ENCODE measurements at places on chromosomes 2 and 18.

DNA sequence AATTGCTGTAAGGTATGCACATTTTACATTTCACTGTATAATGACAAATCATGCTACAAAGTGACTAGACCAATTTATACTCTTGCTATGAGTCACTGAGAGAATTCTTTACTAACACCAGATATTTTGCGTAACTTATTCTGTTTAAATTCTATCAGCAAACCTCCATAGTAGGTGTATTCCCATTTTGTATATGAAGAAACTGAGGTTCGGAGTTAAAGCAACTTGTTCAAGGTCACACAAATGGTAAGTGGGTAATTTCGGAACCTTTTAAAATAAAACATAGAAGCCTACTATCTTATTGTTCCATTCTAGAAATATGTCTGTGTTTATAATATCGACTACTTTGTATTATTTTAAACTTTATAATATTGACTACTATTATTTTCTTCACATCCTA lies 15.9 kb upstream of the CPS1 start:
- DNase-seq = no peak

DNA sequence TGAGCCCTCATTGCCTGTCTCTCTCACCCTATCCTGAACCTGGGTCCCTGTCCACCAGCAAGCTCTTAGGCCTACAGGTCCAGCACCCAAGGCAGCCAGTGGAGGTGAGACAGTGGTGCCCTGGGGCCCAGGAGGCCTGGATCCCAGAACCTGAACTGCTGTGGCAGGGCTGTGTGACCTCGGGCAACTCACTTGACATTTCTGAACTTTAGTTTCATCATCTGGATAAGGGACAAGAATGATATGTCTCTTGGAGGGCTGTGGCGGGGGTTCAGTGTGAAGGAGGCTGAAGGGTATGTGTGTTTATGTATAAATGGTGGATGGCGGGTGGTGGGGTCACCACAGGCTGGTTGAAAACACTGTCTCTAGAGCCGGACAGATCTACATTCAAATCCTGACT lies 10.9 kb downstream of the CIB4 start:
- DNase-seq = no peak

DNA sequence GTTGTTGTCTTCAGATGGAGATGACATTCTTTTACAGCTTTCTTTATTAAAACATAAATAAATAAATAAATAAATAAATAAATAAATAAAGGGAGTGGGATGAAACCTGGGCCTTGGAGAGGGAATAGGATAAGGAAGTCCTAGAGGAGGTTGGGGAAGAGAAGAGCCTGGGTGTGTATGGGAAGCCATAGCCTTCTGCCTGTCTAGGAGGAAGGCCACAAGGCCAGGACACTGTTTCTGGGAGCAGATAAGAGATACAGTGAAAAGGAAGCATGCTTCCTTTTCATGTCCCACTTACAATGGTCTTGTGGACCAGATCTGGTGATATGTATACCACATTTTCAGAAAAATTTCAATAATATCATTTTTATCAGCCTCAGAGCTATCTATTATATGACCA lies 6.1 kb upstream of the TDRD15 start:
- DNase-seq = no peak

- DNase-seq = no peak
Observed at GRCh38 chr2:9001778-9002177, 1.7 kb downstream of the MBOAT2 start.

DNA sequence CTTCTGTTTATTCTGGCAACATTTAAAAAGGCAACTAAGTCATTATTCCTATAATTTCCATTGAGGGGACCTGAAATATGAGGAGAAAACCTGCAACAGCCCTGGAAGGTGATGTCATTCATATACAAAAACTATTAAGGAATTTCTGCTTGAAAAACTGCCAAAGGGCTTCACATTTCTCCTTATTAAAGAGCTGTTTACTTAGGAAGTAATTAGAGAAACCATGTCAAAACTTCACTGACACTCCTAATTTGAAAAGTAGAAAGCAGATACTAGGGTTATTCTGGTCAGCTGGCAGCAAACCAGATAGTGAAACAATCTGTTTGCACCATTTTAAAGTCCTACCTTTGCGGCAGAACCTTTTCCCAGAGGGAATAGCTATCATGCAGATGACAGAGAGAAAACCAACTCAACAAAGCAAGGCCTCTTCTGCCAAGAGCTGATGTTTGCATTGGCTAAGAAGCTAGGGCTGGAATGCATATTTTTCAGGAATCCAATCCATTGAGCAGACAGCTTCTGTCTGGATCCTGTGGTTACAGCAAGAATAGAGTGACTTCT lies 592.2 kb upstream of the SYT4 start:
- no peak for DNase-seq

- no peak for DNase-seq
Observed at GRCh38 chr2:20424300-20425290, 22.3 kb upstream of the RHOB start.

- peak; percentile 67 for DNase-seq
Observed at GRCh38 chr2:240956171-240956934, 42.1 kb upstream of the SNED1 start.

GRCh38 chr18:23521907-23522306 lies 18.6 kb downstream of the RMC1 start:
- DNase-seq = no peak

DNA sequence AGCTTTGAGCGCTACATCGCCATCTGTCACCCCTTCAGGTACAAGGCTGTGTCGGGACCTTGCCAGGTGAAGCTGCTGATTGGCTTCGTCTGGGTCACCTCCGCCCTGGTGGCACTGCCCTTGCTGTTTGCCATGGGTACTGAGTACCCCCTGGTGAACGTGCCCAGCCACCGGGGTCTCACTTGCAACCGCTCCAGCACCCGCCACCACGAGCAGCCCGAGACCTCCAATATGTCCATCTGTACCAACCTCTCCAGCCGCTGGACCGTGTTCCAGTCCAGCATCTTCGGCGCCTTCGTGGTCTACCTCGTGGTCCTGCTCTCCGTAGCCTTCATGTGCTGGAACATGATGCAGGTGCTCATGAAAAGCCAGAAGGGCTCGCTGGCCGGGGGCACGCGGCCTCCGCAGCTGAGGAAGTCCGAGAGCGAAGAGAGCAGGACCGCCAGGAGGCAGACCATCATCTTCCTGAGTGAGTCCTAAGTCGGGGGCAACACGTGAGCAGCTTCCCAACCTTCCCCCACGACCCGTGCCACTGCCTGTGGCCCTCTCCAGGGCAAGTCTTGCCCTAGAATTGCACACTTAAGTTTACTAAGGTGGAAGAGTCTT lies 928 bp downstream of the GPR39 start:
- DNase-seq = no peak

- DNase-seq = peak; percentile 87
Observed at GRCh38 chr2:68319398-68320117, at the start of gene CNRIP1. Gene CNRIP1, minus strand, starts transcription at chr2:68319949. Its CDS starts 549 bp downstream, at chr2:68319400.

DNA sequence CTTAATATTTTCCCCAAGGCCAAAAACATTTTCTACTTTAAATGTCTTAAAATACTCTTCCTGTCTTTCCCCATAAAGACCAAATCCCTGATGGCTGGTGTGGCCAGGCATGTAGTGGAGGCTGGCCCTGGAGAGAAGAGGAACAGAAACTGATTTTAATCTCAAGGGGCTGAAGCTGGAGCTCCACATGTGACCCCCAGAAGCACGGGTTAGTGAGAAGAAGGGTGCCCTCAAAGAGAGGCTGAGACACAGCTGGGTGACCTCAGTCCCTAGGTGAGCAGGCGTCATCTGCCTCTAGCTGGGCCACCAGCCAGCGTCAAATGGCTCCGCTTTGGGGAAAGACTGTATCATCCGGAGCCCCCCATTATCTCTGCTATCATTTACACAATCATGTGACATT lies 19.3 kb upstream of the TMEM18 start:
- DNase-seq = no peak

GRCh38 chr2:176159663-176160250 lies 2.6 kb downstream of the HOXD3 start:
- no peak for DNase-seq

GRCh38 chr2:193267496-193268002 lies 1072.8 kb upstream of the TMEFF2 start:
- DNase-seq = no peak

GRCh38 chr2:112257575-112257974 lies 2.7 kb upstream of the ZC3H8 start:
- DNase-seq = no peak

DNA sequence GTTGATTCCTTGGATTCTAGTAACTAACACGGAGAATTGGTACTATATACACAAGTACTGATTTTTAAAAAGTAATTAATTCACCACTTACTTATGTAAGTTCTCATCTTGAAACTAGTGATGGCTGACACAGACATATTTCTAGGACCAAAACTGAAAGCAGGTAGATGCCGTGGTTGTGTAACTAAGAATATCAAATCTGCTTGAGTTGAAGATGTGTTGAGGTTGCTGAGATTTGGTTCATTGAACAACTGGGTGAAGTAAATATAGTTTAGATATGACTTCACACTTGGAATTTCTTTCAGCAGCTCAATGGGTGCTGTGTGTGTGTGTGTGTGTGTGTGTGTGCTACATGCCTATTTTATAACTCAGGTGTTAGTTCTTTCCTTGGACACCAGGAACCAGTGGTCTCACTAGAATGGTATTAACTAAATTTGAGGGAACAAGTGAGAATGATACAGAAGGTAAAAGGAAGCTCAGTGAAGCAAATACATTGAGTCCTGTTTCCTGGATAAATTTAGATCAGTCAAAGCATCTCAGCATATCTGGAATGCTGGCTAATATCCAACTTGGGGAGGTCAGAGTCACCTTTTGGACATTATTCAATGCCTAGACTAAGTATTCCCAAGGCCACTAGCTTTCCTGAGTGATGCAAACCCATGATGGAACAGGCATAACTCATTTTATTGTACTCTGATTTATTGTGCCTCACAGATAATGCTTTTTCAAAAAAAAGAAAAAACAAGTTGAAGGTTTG lies 110.7 kb upstream of the ZEB2 start:
- no peak for DNase-seq

DNA sequence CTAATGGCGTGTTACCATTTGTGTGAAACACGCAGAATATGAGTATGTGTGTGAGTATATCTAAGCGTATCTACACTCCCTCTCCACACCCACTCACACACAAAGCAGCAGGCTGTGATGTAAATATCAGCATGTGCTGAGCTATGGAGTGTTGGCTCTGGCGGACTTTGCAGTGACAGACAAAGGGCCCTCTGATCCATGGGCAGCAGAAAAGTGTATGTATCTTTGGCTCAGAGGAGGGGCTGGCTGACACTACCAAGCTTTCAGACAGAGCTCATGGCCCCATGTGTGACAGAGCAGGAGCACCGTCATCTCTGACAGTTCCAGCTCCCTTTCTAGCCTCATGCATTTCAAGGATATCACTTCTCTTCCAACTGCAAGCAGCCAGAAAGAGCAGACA lies 57.2 kb upstream of the ASB18 start:
- DNase-seq = no peak

DNA sequence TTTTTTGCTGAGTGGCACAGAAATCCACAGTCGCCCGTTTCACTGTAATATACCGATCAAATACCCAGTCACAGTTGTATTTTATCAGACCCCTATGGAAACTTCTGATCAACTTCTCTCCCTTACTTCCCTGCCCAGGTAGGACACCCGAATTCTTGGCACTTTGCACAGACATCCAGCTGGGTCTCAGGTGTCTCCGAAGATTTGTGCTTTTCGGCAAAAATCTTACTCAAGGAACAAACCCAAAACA lies 596 bp downstream of the MREG start:
- no peak for DNase-seq

GRCh38 chr2:152386266-152386665 lies 51.3 kb downstream of the FMNL2 start:
- DNase-seq = no peak

DNA sequence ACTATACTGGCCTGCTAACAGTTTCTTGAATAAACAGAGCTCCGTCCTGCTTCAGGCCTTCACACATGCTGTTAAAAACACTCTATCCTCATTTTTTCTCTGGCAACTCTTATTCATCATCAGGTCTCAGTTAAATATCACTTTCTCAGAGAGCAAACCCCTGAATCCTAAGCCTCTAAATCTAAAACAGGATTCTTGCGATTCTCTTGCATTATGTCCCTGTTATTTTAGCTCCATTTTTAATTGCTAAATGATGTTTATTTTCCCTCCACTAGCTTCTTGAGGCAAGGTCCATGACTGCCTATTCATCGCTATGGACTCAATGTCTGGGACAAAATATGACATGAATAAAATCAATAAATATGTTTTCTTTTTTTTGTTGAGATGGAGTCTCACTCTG lies 190.7 kb upstream of the SMAD7 start:
- no peak for DNase-seq

GRCh38 chr2:198968545-198968944 lies 489.2 kb downstream of the SATB2 start:
- DNase-seq = no peak

DNA sequence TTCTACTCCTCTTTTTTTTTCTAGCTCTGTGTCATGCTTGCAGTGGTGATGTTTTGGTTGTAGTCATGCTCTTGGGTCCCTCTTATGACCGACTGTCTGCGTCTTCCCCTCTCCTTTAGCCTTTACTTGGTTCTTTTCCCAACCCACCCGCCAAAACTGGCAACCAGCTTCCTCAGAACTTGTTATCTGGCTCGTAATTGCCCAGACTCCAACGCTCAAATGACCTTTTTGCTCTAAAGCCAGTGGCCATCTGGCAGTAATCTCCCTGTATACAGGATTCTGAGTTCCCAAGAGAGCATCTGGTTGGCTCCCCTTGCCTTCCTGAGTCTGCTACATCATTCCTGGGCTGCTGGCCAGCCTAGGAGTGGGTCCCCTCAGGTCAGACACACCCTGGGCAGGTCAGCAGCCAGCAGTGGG lies 147.2 kb downstream of the MGAT5 start:
- peak; percentile 69 for DNase-seq

DNA sequence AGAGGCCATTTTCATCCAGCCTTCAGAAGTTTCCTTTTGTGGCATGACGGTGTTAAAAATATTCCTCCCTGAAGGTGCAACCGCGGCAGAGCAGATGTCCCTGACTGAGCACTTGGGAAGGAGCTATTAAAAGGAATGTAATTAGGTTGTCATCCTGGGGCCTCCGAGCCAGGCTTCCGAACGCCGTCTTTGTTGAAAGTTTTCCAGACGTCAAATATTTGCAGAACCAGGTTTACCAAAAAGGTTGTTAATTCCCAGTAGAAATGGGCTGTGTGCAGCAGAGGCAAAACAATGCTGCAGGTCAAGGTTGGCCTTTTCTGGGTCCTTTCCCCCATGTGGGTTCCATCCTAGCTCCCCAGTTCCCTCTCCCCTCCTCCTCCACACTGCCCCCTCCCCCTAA lies 110.0 kb upstream of the STPG4 start:
- no peak for DNase-seq

DNA sequence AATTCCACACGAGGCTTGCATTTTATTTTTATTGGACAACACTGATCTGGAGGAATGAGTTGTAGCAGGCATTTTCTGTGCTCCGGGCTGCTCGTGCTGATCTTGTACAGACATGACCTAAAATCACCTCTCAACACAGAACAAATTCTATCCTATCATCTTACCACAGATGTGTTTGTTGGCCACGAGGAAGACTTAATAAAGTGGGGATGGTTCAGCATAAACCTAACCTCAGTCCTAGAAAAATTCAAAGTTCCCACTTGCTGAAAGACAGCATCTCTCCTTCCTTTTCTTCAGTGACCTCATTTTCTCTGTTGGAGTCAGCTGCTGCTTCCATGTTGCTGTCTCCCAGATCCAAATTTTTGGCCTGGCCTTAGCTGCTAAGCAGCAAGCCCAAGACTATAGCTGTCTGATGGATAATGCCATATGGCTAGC lies 45.3 kb downstream of the RBKS start:
- no peak for DNase-seq

Measured in sciatic nerve (tissue), 2 donors.